ENCODE measurements at places on chromosomes 1 and 21.

GRCh38 chr21:30072496-30072895, 94.1 kb downstream of the CLDN17 start:
- peak; percentile 29 for DNase-seq

DNA sequence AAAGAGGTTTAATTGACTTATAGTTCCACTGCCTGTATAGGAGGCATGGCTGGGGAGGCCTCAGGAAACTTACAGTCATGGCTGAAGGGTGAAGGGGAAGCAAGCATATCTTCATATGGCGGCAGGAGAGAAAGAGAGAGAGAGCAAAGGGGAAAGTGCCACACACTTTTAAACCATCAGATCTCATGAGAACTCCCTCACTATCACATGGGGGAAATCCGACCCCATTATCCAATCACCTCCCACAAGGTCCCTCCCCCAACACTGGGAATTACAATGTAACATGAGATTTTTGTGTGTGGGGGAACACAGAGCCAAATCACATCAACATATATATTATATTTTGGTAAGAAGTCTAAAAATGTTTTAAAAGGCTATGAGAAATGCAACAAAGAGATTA, 27.2 kb downstream of the FABP3 start:
- no peak for DNase-seq

- no peak for DNase-seq
Observed at GRCh38 chr1:8384088-8384487, 66.2 kb downstream of the SLC45A1 start.

DNA sequence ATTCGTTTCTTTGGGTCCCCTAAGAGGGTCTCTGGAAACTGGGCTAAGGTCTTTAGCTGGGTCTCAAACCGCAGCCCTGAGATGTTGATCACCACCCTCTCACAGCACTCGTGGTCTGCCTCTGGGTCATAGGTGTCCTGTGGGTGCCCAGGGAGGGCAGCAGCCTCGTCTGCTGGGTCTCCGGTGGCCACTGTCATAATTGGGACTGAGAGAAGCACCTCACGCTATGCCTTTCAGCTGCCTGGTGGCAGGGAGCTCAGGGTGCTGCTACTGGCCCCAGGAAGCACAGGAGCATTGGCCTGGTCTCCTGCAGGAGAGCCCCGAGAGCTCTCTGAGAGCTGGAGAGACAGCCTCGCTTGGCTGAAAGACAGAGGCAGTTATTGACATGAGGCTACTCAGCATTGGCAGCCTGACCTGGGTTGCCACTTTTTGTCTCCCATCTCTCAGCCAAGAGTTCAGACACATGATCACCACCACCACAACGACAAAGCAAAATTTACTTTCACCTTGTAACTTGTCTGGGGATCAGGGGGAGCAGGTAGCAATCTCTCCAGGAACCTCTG, 1.5 kb downstream of the KCNA2 start:
- DNase-seq: no peak

GRCh38 chr1:78297836-78298235, 192.9 kb upstream of the PTGFR start:
- no peak for DNase-seq

DNA sequence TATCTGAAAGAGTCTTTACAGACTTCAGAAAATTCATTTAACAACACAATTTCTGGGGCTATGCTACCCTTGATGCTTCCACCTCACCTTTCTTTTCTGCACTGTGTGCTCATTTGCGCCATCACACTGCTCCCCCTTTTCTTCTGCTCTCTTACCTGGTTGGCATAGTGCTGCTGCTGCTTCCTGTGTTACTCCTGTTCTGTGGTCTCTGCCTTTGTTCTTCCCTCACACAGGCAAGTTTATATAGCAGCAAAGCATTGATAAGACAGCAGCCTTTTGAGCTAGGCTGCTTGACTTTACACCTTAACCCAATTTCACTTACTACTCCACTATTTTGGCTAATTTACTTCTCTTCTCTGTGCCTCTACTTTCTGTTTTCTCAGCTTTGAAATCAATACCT, 18.3 kb downstream of the SGIP1 start:
- DNase-seq: no peak

DNA sequence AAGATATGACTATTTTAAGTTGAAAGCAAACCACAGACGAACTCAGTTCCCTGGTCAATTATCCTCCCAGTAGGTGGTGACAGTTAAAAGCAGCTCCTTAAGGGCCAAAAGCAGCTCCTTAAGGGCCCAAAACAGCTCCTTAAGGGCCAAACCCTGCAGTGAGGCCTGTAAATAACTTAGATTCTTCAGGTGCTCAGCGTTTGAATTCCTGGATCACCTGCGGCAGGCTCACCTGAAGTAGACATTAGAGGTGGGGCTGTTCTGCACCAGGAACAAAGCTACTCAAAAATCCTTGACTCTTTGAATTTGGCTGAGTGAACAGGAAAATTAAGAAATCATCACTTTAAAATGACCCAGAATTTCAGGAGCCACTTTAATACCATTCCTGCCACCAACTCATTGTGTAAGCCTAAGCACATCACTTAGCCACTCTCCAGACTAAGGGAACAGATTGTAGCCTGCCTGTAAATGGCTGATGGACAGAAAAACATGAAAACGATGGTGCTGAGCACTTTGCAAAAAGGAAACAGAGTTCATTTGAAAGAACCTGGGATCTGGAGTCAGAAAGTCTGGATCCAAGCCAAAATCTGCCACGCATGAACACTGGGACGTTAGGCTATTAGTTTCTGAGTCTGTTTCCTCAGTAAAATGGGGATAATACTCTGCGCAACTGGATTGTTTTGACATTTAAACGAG, 126.9 kb downstream of the LRIG2 start:
- no peak for DNase-seq

GRCh38 chr1:6962478-6962995, 177.3 kb downstream of the CAMTA1 start:
- no peak for DNase-seq

GRCh38 chr1:17067069-17067426, 13.2 kb upstream of the SDHB start:
- DNase-seq: no peak

DNA sequence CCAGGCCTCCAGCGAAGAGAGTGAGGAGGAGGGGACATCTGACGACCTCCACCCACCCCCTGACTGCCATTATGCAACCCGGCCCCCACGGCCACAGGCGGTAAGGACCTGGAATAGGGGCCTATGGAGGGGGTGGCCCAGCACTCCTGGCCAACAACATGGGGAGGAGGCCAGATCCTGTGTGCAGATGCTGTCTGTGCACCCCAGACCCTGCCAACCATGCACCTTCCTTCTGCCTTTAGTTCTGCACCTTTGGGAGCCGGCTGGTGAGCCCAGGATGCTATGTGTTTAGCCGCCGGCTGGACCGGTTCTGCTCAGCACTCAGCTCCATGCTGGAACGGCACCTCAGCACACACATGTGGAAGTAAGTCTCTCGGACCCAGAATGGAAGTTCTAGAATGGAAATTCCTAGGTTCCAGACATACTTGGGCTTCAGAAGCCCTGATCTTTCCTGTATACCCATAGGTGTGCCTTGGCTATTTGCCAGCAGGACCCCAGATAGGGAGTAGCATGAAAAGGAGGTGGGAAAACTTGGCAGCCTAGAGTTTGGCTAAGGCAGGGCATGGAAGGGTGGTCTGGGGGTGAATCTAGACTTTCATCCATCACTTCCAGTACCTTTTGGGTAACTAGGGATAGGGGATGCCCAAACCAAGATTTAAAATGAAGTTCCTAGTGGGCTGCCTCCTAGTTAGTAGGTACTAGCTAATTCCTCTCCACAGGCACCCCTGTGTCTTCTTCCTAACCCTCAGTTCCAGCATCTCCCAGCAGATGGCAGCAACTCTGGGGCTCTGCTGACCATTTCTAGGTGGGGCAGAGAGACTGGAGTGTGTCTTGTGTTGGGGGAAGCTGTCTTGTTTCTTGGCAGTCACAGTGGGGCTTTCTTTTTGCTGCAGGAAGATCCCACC, 3.6 kb upstream of the CYB561D1 start:
- DNase-seq: peak; percentile 85

DNA sequence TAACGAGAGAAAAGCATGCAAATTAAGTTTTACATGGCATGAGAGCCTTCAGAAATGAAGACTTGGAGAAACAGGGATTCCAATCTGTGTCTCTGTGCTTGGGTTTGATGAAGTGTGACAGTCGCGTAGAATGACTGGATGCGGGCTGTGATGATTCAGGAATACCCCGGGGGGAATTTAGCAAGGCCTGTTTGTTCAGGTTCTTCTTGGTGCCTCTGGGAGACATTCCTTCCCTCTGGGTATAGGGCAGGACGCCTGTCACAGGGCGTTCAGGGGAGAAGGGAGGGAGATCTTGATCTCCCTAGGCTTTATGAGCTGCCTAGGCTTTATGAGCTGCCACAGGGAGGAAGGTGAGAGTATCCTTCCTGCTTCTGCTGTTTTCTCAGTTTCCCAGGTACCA, 36.6 kb downstream of the DOP1B start:
- peak; percentile 52 for DNase-seq

DNA sequence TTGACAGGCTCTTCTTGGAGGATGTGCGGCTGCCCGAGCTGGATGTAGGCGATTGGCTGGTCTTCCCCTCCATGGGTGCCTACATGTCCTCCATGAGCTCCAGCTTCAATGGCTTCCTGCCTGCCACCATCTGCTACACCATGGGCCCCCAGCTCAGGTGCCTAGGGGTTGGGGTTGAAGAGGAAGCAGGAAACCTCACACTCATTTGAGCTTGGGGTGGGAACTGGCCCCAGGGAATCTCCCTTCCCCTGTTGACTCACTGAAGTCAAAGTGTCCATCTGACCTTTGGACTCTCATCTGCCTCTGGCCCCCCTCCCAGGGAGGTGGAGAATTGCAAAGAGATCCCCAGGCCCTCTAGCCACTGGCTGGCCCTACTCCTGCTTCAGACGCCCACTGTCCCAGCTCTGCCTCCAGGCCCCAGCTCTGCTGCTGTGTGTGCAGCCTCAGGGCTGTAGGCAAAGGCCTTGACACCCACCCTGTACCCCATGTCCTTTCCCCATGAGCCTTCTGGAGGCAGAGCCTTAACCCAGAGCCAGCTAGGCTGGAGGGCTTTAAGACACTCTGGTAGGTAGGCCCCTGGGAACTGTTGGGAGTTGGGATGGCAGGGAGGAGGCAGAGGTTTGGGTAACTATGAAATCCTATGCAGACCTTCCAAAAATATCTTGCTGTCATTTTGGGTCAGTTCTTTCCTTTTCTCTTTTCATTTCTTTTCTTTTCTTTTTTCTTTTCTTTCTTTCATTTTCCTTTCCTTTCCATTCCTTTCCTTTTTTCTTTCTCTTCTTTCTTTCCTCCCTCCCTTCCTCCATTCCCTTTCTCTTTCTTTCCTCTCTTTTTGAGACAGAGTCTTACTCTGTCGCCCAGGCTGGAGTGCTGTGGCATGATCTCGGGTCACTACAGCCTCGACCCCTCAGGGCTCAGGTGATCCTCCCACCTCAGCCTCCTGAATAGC, 66.9 kb upstream of the TINAGL1 start:
- no peak for DNase-seq

GRCh38 chr1:81452693-81453366, 347.9 kb upstream of the ADGRL2 start:
- DNase-seq: no peak

DNA sequence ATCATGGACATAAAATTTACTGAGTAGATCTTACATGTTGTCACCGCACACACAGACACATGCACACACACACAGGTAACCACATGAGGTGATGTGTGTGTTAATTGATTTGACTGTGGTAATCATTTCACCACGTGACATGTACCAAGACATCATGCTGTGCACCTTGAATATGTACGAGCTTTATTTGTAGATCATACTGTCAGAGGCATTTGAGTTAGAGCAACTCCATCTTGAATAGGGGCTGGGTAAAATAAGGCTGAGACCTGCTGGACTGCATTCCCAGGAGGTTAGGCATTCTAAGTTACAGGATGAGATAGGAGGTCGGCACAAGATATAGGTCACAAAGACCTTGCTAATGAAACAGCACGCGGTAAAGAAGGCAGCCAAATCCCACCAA, 31.7 kb upstream of the TRIM17 start:
- no peak for DNase-seq

DNA sequence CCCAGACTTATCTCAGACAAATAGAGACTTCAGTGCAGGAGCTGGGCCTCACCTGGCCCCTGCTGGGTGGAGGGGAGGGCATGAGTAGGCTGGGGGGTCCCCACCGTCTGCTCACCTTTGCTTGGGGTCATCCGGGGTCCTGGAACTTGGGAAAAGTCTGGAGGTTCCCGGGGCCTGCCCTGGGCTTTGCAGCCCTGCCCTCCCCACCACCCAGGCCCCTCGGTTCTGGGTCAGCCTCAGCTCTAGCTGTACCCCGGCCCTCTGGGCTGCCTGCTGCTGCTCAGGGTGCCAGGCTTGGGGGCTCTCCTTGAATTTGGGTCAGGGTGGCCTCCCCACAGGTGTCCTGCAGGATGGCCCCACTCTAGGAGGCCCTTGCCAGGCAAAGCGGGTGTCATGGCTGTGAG, 2.4 kb upstream of the TMEM52 start:
- no peak for DNase-seq

DNA sequence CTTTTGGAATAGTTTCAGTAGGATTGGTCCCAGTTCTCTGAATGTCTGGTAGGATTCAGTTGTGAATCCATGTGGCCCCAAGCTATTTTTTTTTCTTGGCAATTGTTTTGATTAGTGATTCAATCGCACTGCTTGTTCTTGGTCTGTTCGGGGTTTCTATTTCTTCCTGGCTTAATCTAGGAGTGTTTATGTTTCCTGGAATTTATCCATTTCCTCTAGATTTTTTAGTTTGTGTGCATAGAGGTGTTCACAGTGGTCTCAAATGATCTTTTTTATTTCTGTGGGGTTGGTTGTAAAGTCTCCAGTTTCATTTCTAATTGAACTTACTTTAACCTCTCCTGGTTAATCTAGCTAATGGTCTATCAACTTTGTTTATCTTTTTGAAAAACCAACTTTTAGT, 117.6 kb downstream of the NME7 start:
- peak; percentile 3 for DNase-seq

GRCh38 chr1:29156543-29157268, 25.0 kb downstream of the SRSF4 start:
- DNase-seq: no peak

DNA sequence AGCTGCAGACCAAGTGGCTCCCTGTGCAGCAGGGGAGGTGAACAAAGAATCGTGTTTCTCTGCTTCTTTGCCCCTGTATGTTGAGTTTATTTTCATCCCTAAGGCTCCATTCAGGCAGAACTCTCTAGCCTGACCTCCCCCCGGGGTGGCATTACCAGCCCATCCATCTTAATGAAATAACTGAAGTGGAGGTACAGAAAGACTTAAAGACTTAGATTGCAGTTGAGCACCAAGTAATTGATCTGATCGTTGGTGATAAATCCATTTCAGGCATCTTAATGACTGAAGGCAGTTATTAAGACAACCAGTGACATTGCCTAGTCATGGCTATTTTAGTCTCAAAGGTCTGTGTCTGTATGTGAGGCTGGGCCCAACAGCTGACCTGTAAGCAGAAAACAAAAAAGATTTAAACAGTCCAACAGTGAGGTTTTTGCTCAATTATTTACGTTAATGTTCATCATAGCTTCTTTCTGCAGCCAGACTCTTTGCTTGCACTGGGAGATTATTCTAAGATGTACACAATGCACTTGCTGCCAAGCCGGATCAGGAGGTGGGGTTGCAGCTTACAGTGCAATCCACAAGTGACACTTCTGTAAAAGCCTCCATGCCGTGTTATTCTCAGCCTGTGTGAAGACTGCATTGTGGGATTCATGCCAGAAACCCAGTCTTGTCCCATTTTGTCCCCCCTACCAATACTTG, 363.0 kb upstream of the DUSP10 start:
- no peak for DNase-seq

All from adipocyte (in vitro differentiated cells).